ENCODE measurements at places on chromosomes 7 and 10. TPM values are rescaled to one million over a fixed set of nuclear protein-coding genes. Genes with fewer than 3 reads are reported as not detected.

The NUDT13 gene
- 1.7 TPM for total RNA-seq

The FAM25A gene
- total RNA-seq, result not detected

The IFIT1 gene
- 15.2 TPM for total RNA-seq

The RPEL1 gene
- total RNA-seq, result not detected

The KIAA1549 gene
- total RNA-seq, result 4.2 TPM

- no peaks in the 10 kb centered on the region for H3K36me3 ChIP-seq
- peaks cover 66% of the 10 kb centered on the region for H3K27me3 ChIP-seq
- H3K4me1 ChIP-seq, result no peaks in the 10 kb centered on the region
- no peak overlapping the region for H3K4me3 ChIP-seq
These were observed 984 bp upstream of the IKZF1 start for GRCh38 chr7:50303335-50304128.

- H3K4me3 ChIP-seq, result no peak overlapping the region
- no peaks in the 10 kb centered on the region for H3K4me1 ChIP-seq
- H3K27ac ChIP-seq, result no peak overlapping the region
- no peak for DNase-seq
- no peaks in the 10 kb centered on the region for H3K36me3 ChIP-seq
- H3K27me3 ChIP-seq, result no peaks in the 10 kb centered on the region
These were observed 111.8 kb downstream of the ADK start for GRCh38 chr10:74262856-74263255.

DNA sequence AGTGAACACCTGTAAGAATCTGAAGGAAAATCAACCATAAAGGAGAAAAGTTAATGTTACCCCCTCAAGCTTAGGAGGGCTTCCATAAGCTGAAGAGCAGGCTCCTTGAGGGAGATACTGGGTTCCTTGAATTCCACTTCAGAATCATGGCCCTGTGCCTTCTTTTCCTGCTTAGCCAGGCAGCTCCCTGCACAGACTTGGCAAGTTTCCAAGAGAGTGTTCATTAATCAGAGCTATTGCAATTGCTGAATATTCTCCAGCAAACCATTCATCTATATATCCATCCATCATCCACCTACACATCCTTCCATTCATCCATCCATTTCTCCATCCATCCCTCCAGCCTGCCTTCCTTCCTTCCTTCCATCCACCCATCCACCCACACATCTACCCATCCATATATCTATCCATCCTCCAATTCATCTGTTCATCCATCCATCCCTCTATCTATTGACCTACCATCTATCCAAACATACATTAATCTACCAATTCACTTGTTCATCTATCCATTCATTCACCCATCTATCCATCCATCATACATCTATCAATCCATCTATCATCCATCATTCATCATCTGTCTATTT is 574.4 kb downstream of the PTPRN2 start:
- H3K27me3 ChIP-seq, result no peaks in the 10 kb centered on the region

All from GM23248 (cell line).